ENCODE measurements at places on chromosomes 1 and 21.

- no peak for DNase-seq
Observed at GRCh38 chr1:208078752-208079151, 165.4 kb downstream of the PLXNA2 start.

DNA sequence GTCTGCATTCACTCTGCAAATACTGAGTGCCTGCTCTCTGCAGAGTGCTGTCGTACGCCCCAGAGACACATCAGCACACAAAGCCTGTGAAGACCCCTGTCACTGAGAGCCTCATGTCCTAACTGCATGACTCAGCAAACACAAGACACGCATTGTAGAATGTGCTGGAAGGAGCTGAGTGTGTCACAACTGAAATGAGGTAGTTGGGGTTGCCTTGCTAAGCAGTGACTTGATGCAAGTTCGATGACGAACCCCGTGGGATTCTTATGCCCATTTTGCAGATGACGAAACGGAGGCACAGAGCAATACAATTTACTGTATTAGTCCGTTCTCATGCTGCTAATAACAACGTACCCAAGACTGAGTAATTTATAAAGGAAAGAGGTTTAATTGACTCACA lies 65.1 kb downstream of the RIPK4 start:
- DNase-seq = no peak

DNA sequence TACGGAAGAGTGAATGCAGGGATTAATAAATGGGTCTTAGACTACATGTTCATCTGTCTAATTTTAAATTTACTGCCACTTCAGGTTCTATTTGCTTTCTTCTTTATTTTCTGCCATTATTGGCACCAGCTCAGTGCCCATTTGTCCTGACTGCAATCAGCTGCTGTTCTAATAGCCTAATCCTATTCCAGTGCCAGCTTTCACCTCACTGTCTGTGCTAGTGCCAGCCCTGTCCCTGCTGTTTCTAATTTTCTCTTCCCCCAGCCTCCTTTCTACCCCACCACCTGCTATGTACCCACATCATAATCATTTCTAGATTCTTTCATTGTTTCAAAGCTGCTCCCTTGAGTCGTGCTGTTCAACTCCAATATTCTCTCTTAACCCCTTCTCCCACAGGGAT lies 86.4 kb downstream of the KCNK1 start:
- no peak for DNase-seq

GRCh38 chr1:3231826-3232225 lies 162.8 kb downstream of the PRDM16 start:
- no peak for DNase-seq

GRCh38 chr1:176543360-176544129 lies 80.6 kb downstream of the PAPPA2 start:
- no peak for DNase-seq

DNA sequence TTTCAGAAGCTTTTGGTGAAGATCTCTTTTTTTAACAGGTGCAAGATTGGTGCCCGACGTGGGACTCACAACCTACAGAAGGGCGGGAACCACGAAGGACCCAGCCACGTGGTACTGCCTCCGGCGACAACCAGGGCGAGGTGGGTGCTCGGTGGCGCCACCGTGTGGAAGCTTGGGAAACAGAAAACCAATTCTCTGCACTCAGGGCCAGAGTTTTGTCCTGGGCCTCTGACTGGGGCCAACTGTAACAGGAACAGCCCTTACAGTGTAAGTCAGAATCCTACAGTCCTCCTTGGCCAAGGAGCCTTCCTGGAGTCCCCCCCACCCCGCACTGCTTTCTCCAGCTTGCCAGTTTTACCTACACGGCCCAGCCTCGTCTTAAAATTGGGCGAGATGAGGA lies 11.6 kb upstream of the S100A7A start:
- DNase-seq = no peak

- DNase-seq = no peak
Observed at GRCh38 chr1:7589774-7590425, 181.2 kb upstream of the VAMP3 start.
